ENCODE measurements at places on chromosomes 11 and 22.

DNA sequence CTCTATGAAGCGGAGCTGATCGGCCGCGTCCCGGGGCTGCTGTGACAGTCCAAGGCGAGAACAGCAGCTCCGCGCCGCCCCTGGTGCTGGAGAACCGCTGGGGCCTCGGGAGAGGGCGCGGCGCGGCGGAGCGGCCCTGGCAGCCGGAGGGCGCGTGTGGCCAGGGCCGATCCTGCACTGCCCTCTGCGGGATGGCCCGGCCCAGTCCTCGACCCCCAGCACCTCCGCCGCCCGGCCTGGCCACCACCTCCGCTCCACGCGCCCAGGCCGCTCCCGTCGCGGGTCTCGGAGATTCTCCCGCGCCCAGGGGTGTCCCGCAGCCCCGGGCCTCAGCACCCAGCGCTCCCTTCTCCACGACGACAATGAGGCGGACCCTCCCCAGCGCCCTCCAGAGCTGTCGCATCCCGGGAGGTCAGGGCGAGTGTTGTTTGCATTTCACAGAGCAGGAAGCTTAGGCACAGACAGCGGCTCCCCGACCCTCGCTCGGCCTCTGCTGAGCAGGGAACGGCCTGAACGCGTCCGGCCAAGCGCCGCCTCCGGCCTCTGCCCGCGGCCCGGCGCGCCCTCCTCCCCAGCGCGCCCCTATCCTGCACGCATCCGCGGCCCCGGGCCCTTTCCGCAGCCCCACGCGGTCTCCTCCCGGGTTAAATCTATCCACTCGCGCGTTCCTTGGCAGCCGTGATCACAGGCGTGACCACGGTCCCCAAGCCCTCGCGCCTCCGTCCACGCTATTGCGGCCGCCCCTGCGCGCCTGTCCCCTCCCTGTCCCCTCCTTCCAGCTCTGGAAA is 109.7 kb downstream of the WNT7B start:
- DNase-seq: no peak

DNA sequence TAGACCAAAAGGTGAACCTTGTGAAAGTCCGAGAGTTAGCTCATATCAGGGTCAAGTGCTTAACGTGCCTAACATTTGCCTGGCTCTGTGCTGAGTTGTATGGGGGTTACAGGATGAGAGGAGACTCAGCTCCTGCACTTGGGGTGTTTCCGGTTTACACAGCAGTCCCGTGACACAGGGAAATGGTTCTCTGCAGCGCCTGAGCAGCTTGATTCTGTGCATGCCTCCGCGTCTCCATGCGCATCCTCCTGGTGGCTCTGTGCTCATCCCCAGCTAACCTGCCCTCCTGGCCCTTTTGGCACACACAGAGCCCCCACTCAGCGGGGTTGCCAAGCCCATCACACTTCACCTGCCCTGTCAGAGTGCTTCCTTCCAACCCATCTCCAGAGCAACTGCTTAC is 238.3 kb upstream of the TBCEL start:
- DNase-seq: no peak

GRCh38 chr11:42657169-42657568 is 654.6 kb upstream of the API5 start:
- DNase-seq: no peak

DNA sequence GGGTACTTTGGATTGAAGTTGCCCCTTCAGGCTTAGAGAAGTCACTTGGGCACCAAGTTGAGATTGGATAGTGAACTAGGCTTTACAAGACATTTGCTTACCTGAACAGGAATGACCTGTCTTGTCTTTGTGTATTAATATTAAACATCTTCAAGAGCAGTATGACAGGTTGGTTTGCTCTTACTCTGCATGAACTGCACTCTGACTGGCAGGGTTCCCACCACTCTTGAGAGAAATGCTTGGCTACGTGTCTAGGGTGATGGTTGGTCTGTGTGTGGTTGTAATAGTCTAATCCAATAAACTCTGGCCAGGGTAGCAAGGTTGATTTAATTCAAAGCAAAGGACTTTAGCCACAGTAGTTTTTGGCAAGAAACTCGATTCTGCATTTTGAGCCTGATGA is 20.1 kb upstream of the SPTBN2 start:
- no peak for DNase-seq

DNA sequence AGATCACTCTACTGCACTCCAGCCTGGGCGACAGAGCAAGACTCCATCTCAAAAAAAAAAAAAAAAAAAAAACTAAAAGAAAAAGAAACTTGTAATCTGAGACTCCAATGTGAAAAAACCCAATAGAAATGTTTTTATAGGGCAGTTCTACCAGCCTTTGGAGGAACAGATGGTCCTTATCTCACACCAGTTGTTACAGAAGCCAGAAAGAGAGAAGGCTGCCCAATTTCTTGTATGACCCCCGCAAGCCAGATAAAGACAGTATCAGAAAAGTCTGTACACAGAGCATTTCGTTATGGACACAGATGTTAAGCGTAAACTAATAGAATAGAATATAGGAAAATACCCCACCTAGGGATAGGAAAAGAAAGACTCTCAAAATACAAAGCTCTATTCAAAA is 11.3 kb upstream of the TSGA10IP start:
- DNase-seq: no peak

- DNase-seq: peak; percentile 35
Observed at GRCh38 chr11:235609-235996, 539 bp downstream of the SIRT3 start.

DNA sequence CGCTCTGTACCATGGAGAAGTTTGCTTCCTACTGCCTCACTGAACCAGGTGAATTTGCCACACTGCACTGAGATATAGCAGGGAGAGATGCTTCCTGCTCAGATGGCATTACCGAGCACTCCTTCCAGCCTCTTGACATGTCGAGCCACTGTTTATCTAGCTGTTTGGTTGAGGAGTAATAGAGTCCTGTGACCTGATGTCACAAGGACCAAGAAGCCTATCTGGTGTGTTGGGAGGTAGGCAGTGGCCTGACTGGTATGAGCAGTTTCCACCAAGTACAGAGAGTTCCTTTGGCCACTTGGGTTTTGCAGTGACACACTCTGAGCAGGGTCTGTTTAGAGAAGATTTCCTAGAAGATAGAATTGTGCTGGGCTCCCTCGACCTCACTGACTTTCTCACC is 5.2 kb downstream of the ACAD8 start:
- DNase-seq: no peak

DNA sequence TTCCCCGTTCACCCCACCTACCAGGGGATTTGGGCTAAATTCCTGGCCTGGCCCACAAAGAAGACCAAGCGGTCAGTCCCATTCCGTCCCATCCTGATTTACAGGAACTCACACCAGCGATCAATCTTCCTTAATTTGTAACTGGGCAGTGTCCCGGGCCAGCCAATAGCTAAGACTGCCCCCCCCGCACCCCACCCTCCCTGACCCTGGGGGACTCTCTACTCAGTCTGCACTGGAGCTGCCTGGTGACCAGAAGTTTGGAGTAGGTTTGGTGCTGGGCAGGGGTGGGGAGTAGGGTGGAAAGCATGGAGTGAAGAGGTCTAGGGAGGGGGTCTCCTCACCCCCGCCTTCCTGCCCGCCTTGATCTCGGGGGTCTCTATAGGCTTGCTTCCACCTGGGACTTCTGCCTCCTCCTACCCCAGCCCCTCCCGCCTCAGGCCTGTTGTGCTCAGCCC is at the start of gene SERPING1:
Gene SERPING1 (plus strand): TSS at position 225 of the 455 bp plus-strand sequence. CDS start 586 bp downstream, outside the sequence.
- DNase-seq: no peak

GRCh38 chr11:91293119-91293518 is 931.5 kb upstream of the FAT3 start:
- no peak for DNase-seq

DNA sequence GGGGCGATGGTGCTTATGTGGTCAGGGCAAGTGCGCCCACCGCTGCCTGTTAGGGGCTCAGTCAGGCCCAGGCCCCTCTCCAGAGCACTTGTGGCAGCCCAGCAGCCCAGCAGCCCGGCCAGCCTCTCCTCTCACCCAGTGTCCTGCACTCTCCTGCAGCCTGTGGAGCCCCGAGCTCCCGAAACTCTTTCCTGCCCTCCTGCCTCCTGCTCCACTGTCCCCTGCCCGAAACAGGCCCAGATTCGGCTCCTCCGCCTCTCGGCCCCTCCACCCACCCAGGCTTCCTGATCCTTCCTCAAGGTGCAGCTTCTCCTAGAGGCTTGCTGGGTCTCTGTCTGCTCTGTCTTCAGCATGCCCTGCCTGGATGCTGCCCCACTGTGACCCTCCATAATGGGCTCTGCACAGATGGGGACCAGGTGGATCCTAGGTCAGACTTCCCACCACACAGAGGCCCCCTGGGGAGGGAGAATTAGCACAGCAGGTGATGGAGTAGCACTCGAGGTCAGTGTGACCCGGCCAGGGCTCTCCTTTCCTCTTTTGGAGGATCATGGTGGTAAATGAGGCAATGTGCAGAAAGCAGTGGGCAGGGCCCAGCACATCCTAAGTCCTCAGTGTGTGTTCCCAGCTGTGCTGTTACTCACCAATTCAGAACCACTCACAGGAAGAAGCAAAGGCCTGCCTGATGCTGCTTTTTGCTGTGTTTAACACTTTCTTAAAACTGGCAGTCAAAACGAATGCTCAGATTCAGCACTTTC is 18.6 kb upstream of the NAP1L4 start:
- no peak for DNase-seq

- no peak for DNase-seq
Observed at GRCh38 chr11:109795234-109795633, 298.0 kb upstream of the ZC3H12C start.

DNA sequence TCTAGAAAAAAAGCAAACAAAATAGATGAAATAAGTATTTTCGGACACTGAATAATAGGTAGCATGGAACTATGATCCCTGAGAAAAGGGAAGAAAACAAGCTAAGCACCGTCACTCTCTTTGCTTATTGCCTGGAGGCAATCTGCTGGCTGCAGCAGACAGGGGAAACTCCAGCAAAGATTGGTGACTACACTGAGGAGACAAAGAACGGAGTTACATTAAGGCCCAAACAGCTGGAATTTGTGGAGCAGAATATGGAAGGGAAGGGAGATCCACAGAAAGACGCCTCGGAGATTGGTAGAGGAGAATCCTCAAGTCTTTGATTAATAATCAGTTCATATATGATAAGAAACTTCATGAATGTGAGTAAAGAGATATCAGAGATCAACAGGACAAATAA is 150.2 kb downstream of the TYR start:
- DNase-seq: no peak

GRCh38 chr11:100639140-100639539 is 47.9 kb upstream of the ARHGAP42 start:
- DNase-seq: no peak

GRCh38 chr22:49856766-49857618 is 3.3 kb downstream of the ZBED4 start:
- DNase-seq: no peak
